ENCODE measurements at places on chromosomes 5 and 9.

DNA sequence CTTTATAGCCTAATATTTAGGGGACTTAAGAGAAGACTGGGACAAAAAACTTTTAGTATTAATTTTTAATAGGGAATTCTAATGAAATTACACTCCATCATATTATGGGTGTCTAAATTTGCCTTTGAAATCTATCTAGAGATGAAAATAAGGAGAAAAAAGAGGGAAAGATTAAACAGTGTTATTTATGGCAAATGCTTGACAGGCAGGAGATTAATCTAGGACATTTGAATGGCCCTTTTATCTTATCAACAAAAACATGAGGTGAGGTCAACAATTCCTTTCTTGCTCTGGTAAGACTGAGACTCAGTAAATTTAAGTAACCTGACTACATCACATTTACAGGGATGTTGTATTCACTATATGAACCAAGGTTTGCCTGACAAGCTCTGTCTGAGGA lies 852.8 kb upstream of the CTNND2 start:
- no peak for DNase-seq

DNA sequence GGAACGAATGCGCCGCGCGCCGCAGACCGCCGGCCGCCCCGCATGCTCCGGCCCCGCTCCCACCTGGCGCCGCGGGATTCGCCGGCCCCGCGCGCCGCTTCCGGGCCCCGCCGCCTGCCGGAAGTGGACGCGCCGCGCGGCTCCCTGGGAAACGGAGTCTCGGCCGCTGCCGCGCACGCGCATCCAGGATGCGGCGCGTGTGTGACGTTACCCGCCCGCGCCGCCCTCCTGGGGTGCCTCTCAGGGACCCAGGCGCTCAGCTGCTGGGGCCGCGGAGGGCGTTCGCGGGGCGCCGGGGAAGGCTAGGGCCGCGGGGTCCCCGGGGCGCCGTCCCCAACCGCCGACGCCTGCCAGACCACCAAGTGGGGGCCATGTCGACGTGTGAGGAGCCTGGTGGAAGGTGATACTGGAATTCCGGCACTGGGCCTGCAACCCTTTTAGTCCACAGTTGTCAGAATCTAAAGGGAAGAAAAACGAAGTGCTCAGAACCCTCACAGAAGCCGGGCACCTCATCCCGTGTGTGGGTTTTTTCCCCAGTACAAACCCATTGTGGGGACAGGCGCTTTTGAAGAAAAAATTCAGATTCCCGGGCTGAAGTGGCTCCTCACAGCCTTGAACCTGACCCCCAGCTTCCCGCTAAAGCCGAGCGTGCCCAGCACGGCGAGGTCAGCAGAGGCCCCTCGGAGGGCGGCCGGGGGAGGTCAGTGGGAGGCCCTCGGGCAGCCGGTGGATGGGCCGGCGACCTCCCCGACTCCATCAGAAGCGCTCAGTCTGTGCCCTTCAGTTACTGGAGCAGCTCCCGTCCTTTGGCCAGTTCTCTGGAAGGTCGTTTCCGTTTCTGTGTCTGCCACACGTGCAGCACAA lies at the start of gene CLPTM1L:
Gene CLPTM1L, minus strand, starts transcription at position 125 of the 864 bp plus-strand sequence. CDS start 258 bp downstream, outside the sequence.
- DNase-seq = peak; percentile 82

- no peak for DNase-seq
These were observed 175.0 kb downstream of the AUH start for GRCh38 chr9:91186632-91187108.

DNA sequence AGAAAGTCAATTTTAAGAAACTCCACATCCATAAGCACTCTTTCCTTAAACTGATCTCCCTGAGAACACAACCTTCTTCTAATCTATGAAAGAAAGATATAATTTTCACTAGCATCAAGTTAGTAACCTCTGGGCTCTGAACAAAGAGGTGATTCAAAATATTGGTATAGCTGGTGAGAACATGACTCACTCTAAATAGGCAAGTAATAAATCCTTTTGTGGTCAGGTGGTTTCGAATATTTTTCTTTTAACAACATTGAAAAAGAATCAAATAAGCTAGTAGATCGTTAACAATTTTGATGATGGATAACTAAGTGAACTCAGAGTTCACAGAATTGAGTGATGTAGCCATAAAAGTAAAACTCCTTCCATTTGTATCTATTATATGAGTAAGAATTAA lies 150.6 kb upstream of the IQGAP2 start:
- DNase-seq = no peak

DNA sequence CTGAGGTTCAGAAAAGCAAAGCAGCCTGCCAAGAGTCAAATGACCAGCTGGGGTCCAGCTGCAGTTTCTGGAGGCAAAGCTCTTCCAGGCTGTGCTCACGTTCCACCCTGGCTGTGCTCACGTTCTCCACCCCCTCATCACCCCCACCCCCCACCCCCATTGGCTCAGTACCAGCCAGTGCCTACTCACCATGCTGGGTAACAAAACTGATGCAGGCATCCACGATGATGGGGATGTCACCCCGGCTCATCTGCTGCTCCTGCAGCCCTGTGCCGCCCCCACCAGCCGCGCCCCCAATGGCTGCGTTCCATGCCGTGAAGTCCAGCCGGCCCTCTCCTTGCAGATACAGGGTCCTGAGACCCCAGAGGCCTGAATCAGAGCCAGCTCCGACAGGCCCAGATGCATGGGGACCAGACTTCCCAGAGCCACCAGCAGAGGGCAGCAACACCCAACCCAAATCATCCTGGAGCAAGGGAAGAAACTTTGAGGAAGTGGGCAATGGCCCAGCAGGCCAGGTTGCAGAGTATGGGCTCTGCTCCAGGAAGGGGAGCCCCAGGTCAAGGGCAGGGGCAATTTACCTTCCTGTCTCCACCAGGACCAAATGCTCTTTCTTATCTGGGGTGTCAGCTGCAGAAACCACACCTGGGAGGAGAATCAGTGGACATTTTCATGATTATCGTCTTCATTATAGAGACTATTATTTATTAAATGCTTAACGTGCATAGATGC lies 13.7 kb upstream of the FCHSD1 start:
- peak; percentile 62 for DNase-seq

All from effector CD8-positive, alpha-beta T cell (primary cell).